ENCODE measurements at places on chromosomes 4 and X.
A peak's percentile ranks its signal among the peaks of the same experiment; 100 is the strongest.

DNA sequence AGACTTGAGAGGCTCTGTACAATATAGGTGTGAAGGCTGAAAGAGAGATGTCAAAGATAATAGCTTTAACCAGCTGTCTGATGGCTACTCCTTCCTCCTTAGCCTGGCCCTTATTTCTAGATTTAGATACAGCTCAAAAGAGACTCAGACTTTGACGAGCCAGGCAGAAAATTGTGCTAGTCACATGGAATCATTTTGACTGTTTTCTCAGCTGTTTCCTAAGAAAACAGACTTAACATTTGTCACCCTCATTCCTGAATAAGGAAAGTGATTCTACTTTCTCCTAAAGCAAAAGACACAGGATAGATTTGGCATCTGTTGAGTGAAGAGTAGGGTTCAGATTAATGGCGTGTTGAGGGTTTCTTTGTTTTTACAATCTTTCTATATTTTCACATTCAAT lies 340.7 kb downstream of the DHX15 start:
- DNase-seq, result no peak

DNA sequence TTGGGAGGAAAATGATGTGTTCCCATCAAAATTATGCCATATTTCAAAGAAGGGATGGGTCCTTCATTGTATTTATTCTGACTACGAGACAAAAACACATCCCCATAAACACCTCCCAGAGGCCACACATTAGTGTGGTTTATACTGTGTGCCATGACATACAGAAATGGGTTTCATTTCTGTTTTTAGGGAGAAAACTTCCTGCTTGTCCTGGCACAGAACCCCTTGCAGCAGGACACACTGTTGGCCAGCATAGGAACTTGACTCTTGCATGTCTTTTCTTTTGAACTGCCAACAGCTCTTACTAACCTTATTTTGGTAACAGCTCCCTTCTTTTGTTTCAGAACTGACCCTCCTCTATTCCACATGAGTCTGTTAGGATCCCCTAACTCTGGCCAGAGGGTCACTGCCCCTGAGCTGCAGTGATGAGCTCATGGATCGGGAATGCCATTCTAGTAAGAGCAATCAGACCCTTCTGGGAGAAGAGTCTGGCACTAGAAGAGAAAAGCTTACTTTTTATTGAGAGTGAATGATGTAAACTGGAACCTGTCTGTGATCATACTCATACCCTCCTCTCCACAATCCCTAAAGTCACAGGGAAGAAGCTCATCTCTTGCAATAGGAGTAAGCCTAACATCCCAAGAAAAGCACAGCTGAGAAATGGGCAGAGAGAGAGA lies 86.4 kb downstream of the SMIM20 start:
- no peak for DNase-seq

- no peak for DNase-seq
Observed at GRCh38 chrX:1449036-1449822, 3.5 kb downstream of the ASMTL start.

- peak; percentile 64 for DNase-seq
Observed at GRCh38 chr4:40199999-40200874, 3.4 kb downstream of the RHOH start.

DNA sequence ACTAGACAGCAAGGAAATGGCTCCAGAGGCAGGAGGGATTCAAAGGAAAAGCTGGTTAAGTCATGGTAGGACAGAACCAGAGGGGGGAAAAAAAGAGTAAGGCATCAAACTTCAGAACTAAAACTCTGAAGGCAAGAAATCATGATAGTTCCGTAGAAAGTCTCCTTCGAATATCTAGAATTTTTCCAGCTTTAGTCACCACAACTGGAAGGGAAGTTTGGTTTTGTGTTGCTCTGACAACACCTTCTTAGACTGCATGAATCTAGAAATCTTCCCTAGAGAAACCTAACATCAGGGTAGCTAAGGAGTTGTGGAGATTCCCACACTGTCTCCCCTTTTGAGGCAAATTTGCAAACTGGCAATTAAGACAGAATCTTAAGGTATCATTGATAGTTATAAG lies 33.7 kb downstream of the AMMECR1 start:
- no peak for DNase-seq

DNA sequence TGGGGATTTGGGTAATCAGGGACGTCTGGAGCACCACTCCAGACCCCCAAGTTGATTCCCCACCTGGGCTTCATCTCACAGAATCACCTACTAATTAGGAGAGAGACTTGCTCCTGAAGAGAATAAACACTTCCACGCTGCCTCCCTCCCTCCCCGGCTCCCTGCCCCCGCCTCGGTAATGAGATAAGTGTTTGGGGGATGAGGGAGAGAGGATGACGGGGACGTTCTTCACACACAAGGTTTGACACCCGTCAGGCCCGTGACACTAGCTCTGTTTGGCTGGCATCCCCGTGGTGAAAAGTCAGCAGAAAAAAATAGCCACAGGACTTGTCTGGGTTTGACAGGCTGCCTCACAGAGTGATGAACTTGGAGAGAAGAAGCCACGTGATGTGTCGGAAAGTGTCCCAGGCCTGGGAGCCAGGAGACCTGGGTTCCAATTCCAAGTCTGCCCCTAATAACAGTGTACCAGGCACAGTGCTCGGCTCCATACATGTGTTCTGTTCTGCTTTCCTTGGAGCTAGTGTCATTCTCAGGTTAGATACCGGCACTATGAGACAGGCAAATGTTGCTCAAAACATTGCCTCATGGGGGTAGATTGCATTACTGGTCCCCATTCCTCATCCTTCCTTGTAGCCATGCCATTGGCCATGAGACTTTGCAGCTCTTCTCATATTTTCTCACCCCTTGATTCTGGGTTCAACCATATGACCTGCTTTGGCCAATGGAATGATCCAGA lies 578.0 kb downstream of the BCOR start:
- DNase-seq, result no peak

DNA sequence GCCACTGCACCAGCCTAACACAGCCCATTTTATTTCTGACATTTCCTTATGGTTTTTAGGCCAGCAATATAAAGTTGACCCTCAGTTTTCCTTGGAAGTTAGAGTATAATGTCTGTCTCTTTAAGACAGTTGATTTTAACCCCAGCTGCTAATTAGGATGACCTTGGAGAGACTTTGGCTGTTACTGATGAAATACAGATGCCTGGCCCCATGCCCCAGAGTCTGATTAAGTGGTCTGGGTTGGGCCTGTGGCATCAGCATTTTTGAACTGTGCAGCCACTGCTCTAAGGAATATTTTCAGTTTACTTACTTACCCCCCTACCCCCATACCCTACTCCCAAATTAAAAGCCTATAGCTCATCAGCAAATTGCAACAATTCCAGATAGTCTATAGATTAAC lies 85.8 kb downstream of the DCLK2 start:
- DNase-seq, result no peak

DNA sequence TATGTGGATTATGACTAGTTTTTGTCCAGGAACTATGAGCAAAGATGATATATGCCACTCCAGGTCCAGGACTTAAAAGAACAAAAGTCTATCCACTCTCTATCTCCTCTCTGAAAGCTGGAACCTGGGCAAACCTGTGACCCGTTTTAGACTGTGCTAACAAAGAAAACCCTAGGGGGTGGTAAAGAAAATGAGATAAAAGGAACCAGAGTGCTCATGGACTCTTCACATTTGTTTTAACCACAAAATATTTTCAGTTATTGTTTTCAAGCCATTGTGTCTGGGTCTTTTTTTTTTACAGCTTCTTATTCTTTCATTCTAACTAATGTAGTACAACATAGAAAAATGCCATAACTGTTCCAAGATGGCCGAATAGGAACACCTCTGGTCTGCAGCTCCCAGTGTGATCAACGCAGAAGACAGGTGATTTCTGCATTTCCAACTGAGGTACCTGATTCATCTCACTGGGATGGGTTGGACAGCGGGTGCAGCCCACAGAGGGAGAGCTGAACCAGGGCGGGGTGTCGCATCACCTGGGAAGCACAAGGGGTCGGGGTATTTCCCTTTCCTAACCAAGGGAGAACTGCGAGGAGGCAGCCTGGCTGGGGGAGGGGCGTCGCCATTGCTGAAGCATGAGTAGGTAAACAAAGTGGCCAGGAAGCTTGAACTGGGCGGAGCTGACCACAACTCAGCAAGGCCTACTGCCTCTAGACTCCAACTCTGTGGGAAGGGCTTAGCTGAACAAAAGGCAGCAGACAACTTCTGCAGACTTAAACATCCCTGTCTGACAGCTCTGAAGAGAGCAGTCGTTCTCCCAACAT lies 45.1 kb downstream of the CHM start:
- DNase-seq, result peak; percentile 1

DNA sequence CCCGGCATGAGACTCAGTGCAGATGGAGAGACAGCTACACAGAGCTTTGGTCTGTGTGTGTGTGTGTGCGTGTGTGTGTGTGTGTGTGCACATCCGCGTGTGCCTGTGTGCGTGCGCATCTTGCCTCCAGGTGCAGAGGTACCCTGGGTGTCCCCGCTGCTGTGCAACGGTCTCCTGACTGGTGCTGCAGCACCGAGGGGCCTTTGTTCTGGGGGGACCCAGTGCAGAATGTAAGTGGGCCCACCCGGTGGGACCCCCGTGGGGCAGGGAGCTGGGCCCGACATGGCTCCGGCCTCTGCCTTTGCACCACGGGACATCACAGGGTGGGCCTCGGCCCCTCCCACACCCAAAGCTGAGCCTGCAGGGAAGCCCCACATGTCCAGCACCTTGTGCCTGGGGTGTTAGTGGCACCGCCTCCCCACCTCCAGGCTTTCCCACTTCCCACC lies 14.3 kb downstream of the FGFR3 start:
- DNase-seq, result no peak

DNA sequence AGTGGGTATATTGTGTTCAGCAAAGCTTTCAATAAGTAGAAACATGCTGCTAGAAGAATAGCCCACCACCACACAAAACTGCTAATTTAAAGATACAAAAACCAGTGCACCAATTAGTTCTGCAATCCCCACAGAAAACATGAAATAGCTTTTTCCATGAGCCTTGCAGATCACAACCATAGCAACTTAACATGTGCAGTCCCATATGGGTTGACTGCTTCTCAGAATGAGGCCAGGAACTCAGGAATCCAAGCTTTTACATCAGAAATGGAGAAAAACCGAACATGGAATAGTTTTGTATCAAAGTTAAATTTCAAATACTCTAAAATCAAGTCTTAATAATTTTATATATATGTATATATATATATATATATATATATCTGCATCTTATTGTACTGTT lies 66.6 kb upstream of the IQCM start:
- no peak for DNase-seq

- DNase-seq, result no peak
Observed at GRCh38 chr4:33149658-33150524, 2429.7 kb downstream of the PCDH7 start.

- DNase-seq, result no peak
Observed at GRCh38 chr4:12178614-12179610, 750.2 kb upstream of the HS3ST1 start.

- no peak for DNase-seq
Observed at GRCh38 chr4:52423967-52424366, 235.1 kb downstream of the USP46 start.

DNA sequence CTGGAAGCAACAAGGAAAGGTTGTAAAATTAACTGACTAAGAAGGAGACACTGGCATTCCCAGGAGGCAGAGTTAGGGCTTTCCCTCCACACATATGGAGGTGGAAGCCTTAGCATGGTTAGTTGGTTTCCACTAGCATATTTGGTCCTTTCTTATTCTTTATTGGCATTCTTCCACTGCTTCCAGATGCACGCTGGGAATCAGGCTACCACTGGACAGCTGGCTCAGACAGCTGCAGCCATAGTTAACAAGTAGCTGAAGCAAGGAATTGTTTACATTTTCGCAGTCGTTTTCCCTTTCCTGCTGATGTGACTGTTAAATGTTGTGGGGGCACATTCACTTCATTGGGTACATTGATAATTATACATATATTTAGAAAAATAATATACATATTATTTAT lies 169.2 kb downstream of the GRIA2 start:
- no peak for DNase-seq

DNA sequence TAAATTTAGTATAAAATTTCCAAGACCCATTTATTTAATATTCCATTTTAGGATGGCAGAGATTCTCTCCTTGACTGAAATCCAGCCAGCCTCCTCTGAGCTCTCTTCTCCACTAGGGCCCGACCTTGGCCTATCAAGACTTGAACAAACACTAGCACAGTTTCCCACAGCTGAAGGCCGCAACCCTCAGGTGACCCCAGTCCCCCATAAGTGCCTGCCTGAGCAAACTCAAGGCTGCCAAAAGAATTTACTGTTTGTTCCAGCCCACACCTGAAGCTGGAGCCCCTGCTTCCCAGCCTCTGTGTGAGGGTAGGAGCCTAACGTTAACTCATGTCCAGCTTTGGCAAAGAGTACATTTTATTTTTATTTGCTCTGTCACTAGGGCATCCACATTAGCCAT lies 629.0 kb upstream of the ZFP42 start:
- no peak for DNase-seq

DNA sequence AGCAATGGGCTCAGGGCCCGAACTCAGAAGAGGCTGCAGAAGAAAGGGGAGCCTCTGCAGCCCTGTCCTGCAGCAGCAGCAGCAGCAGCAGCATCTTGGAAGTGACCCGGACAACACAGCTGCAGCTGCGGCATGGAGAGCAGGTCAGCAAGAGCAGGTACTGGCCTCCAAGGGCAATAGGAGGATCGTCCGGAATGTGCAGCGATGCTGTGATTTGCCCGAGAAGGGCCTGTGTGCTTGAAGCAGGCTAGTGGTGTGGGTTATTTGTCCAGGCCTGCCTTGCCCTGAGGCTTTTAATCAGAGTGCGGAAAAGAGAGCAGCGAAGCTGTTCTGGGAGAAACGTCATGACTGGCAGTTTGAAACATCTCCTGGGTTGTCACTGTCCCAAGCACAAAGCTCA lies 126.0 kb downstream of the F11 start:
- DNase-seq, result no peak

- DNase-seq, result no peak
Observed at GRCh38 chr4:5479518-5480060, 228.8 kb downstream of the EVC2 start.

GRCh38 chrX:45320191-45320590 lies 119.5 kb upstream of the DIPK2B start:
- no peak for DNase-seq

DNA sequence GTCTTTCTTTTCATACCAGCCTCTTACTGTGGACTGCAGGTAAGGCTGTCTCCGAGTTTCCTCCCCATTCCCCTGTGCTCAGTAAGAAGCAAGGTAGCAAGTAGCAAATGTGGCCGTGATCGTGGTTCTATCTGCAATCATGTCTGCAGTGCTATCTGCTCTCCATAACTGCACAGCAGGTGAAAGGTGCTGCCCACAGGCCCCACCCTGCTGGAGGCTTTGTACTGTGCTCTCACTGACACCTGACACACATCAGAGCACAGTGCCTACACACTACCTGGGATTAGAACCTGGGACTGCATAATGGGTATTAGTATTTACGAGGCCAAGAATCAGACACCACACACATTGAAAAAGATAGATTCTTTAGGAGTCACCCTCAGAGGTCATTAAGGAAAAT lies 15.3 kb downstream of the PGRMC1 start:
- DNase-seq, result no peak

Measured in stimulated activated CD4-positive, alpha-beta T cell treated with anti-CD3 and anti-CD28 coated beads, Interleukin-4, amount 100 ng/mL, for 4 hours (primary cell).